ENCODE measurements at places on chromosomes 4 and X.

DNA sequence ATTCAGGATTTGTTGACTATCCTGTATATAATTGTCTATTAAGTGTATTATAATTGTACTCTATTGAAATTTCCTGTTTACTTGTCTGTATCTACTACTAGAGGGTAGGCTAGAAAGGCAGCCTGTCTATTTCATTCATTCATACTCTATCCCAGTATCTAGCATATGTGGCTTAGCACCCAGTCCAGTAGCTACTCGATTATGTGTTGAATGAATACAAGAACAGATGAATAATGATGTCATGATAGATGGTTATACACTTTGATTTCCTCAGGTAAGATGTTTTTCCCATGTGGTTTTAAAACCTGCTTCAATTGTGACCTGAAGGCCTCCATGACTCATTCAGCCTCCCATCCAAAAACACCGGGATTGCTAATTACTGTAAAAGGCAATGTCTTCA lies 68.0 kb downstream of the IL21 start:
- DNase-seq = no peak

- DNase-seq = no peak
Observed at GRCh38 chr4:123878976-123879375, 482.4 kb downstream of the SPRY1 start.

DNA sequence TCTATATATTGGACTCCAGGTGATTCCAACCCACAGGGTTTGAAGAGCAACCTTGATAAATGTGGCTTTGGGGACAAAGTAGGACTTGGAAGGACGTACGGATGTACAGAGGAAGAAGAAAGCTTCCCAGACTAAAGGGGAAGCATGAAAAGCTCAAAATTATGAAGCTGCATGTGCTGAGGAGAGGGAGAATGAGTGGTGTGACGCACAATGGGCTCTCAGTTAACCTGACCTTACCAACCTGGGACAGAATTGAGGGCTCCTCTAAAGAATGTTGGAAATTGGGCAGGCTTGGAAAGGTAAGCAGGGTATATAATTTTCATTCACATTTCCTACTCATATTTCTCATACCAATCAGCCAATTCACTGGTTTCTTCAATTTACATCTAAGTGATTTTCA lies 10.5 kb upstream of the TIGD2 start:
- DNase-seq = no peak

- DNase-seq = no peak
Observed at GRCh38 chrX:86946569-86946968, 571.0 kb upstream of the KLHL4 start.

- DNase-seq = no peak
Observed at GRCh38 chr4:84583876-84584380, 1.0 kb downstream of the CDS1 start.

DNA sequence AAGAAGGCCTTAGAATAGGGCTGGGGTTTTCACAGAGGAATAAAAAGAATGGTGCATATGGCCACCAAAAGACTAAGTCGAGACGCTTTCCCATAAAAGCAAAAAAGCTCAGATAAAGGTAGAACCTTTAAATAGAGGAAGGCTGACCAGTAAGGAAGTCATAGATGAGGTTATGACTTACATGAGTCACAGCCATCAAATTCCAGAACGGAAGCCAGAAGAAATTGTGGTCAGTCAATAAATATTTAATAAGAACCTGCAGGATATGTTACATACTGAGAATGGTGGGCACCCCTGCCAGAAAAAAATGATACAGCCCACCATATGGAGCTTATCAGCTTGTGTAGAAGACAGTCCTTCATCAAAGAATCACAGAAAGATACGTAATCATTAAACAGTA lies 120.1 kb downstream of the MANBA start:
- no peak for DNase-seq

GRCh38 chr4:81538716-81539427 lies 67.2 kb upstream of the RASGEF1B start:
- no peak for DNase-seq

- DNase-seq = no peak
Observed at GRCh38 chr4:159021597-159022385, 81.1 kb upstream of the RAPGEF2 start.

DNA sequence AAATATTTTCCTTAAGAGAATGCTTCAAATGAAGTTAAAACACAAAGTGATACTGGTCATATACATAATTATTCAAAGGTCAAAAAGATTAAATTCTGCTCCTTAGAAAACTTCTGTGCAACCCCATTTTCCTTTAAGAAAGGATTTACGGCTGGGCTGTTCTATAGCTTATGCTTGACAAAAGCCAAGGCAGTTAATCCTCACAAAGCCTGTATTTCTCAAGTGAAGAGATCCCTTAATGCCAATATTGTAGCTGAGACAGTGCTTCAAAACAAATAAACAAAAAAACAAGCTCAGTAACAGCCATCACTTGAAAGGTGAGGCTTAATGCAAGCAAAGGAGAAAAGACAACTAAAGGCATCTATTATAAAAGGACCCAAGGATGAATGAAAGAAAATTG lies 42.5 kb downstream of the BTC start:
- no peak for DNase-seq

GRCh38 chr4:87697945-87698344 lies 47.9 kb downstream of the DMP1 start:
- no peak for DNase-seq

GRCh38 chrX:148741441-148741840 lies 241.0 kb downstream of the AFF2 start:
- no peak for DNase-seq

GRCh38 chr4:129804461-129804981 lies 708.6 kb downstream of the C4orf33 start:
- no peak for DNase-seq

DNA sequence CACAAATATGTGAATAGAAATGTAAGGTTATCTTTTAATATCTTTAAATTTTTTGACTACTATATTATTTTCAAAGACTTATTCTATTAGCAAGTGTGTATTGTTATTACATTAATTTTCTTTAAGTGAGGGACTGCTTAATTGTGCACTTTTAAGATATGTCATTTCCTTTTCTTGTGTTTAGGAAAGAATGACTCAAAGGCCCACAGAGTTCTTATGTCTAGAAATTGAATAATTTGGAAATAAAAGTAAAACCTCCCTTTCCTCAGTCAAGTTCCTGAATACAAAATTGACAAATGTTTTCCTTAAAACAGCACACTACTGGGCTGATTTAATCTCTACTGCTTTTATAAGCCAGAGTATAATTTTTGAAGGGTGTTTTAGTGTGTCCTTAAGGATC lies 169.7 kb downstream of the TMEM47 start:
- no peak for DNase-seq

GRCh38 chr4:26763648-26764047 lies 97.0 kb upstream of the STIM2 start:
- DNase-seq = no peak

DNA sequence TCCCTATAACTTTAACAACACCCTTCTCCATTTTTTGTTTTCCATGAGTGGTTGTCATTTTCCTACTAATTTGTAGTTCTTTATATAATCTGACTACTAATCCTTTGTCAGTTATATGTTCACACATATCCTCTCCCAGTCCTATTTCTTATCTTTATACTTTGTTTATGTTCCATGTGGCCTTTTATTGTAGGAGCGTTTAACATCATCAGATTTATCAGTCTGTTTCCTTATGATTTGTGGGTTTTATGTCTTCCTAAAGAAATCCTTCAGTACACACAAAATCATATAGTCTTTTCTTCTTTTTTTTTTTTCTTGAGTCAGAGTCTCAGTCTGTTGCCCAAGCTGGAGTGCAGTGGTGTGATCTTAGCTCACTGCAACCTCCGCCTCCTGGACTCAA lies 204.9 kb upstream of the SPRY1 start:
- no peak for DNase-seq

DNA sequence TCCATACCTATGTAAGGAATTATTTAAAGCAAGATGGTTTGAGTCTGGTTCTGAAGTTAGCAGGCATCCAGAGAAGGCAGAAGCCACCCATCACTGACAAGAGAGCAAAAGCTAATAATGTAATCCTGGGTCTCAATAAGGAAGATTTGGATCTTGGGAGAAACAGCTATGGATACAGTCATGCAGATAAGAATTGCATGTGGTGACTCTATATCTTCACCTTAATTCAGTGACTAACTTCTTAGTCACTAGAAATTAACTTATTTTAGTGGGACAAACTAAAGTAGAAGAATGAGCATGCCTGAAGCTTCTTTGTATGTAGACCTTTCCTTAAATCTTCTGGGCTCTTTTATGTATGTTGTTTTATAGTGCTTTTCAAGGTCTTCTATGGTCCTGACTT lies 66.6 kb downstream of the ATP10D start:
- no peak for DNase-seq

- no peak for DNase-seq
Observed at GRCh38 chr4:13635286-13635799, 7.8 kb upstream of the BOD1L1 start.

DNA sequence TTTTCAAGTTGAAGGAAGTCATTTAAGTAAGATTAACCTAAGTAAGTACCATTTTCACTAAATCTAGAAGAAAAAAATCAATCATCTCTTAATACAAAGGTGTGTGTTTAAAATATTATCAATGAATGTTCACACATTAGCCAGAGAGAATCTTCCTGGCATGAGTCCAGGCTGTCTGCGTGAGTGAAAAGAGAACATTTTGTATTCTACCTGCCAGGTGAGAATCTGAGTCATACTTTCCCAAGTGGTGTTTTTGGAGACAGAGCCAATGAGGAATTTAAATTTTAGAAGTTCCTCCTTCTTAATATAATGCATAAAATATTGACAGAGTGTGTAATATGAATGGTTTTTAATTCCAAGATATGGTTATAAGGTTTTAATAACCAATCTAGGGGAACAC lies 371.8 kb upstream of the NR3C2 start:
- no peak for DNase-seq

DNA sequence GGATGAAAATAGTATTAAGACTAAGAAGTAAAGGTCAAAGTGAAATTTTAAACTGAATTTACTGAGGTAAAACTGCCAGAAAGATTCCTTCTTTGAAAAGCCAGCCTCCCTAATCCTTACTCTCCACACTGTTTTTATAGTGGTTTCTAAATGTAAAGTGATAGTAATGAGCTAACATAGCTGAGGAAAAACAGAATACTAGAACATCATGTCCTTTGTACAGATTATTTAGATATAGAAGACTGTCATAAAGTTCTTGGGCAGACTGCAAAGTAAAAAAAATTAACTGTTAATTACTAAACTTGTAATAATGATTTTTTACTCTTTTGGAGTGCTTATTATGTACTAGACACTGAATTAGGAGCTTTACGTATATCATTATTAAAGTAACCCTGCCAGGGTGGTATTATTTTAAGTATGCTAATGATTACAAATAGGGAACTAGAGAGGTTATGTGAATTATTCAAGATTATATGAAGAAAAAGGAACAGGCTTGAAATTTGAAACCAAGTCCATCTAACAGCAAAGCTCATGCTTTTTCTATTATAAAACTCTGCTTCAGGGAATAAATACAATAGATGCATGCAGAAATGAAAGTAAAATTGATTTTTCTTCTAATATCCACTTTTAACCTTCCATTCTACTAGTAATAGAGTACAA lies 150.5 kb downstream of the TBCK start:
- no peak for DNase-seq

DNA sequence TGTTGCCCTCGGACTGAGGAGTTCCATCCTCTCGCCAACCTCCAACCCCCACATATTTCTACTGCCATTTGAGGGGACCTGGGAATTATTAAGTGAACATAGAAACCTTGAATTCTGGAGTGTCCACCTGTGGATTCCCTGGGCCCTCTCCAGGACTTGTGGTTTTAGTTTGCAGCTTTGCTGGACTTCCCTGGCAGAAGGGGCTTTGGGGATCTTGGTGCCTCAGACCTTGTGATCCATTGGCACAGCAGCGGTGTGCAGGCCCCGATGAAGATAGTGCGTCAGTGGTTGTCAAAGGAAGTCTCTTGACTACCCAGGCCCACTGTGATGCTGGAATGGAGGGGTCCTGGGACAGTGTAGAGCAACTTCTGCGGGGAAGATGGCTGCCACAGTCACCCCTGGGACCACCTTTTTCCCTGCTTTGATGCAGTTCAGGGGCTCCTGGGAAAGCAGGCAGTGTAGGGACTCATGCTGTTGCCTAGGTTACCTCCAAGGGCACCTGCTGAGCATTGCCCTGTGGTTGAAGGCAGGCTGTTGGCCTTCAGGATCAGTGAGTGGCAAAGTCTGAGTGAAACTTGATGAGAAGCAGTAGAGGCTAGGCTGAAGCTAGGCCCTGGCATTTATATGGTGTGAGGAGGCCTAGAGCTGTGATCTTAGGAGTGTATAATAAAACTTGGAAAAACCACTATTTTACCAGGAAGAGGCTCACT lies 2.2 kb downstream of the SLC16A2 start:
- DNase-seq = no peak
